Ureter (tissue), 1 donor: ENCODE measurements at places on chromosomes 16 and 17. TPM values are rescaled to one million over a fixed set of nuclear protein-coding genes. Genes with fewer than 3 reads are reported as not detected.

GRCh38 chr16:88705801-88706228, 393 bp downstream of the RNF166 start:
- no peak for DNase-seq

DNA sequence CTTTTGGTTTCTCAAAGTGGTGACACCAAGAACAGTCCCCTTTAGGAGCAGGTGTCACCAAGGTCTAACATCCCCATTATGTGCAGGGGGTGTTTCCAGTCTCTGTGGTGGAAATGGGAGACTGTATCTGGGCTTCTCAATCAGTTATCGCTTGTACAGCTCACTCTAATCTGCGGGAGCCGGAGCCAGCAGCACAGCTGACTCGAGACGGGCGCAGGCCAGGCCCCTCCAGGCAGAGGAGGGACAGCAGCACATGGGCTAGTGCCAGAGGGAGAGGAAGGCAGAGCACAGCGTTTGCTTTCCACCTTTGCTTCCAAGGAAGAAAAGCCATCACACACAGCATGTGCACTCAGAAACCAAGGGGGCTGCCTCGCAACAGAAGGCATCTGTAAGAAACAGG, 91.2 kb upstream of the CREBBP start:
- DNase-seq, result no peak

- peak; percentile 36 for DNase-seq
These were observed 50.6 kb downstream of the RNF112 start for GRCh38 chr17:19461681-19462080.

GRCh38 chr17:76414334-76415295, 30.2 kb downstream of the SPHK1 start:
- DNase-seq, result peak; percentile 72

GRCh38 chr16:28572696-28573510, 19.2 kb downstream of the SGF29 start:
- DNase-seq, result no peak

The KRTAP4-5 gene
- total RNA-seq, result not detected

DNA sequence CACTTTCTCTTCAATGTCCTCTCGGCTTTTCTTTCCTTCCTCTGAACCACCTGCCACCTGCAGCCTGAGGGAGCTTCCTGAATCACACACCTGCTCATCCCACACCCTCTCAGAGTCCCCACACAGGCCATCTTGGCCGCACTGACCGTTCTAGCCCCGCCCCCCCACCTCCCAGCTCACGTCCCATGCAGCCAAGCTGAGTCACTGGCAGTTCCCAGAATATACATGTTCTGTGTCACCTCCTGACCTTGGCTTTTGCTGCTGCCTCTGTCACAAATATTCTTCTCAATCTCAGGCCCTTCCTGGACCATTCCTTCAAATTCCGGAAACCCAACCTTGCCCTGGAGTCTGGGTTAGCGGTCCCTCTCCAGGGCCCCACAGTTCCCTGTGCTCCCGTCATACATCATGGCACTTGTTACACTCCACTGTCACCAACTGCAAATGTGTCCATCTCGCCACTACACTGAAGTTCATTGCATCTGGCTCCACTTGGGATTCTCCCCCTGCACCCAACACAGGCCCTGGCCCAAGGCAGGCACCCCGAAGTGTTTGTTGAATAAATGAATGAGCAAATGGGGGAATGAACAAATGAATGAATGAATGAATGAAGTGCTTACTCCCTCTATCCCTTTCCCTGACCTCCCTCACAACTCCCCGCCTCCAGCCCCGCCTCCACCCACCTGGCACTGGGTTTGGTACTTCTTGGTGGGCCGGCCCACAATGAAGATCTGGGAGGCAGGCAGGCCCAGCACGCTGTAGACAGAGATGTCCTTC, 12.8 kb downstream of the PIMREG start:
- DNase-seq, result no peak

DNA sequence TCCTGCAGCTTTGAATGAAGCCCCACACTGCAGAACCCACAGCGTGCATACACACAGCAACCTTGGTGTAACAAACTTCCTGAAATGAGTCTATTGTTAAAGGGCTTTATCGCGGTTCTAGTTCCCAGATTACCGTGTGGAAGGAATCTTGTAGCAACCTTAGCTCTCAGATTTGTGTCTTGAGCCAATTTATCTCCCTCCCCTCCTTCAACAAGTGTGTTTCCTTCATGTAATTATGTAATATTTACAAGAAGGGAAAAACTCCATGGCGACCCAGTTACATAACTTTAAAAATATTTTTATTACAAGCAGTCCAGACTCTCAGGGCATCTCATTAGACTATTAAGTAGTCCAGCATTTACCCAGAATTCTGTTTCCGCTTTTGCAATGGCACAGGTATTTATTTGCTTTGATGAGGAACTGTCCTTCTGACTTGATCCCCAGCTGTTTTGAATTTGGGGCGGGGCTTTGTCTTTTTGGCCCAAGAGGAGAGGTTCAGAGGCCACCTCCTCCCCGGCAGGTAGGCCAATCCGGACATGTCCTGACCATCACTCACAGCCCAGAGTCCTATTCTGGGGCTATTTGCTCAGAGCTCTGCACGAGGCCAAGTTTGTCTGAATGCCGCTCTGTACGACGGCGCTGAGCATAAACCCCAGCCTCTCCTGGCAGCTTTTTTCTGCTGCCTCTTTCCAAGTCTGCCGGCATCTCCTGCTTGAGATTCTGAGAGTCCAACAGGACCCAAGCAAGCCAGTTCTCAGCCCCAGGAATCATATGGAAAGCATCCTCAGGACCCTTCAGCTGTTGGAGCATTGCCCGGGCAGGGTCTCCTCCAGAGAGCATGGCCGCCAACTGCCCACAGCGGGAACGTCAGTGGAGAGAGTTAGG, 35.6 kb downstream of the CLEC16A start:
- peak; percentile 73 for DNase-seq

DNA sequence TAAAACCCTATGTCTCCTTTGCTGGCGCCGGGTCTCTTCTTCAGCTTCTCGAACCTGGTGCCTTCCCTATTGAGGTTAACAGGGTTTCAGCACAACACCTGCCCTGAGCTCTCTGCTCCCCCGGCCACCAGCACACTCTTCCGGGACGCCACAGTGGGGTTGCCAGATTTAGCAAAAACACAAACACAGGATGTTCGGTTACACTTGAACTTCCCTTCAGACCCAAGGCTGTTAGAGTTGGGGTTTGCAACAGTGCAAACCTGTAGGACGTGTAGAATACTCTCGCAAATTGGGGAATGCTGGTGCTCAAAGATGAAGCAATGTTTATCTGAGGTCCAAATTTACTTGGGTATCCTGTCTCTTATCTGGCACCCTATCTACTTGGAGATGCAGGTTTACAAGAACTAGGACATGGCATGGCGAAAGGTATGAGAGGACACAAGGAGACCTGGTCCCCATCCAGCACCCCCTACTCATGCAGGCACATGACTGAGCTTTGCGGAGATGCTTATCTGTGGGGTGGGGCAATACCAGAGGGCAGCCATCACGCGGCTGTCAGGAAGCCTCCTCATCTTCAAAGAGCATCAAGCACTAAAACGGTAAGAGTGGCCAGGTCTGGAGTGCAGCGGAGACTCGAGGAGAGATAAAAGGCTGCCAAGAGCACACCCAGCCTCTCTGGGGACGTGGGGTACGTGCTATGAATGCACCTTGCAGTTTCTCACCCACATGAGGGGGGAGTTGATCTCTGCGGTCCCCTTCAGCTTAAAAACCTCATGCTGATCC, 52.8 kb downstream of the SDK2 start:
- no peak for DNase-seq

GRCh38 chr17:7177191-7177953, 1.8 kb downstream of the ASGR1 start:
- DNase-seq, result peak; percentile 67

DNA sequence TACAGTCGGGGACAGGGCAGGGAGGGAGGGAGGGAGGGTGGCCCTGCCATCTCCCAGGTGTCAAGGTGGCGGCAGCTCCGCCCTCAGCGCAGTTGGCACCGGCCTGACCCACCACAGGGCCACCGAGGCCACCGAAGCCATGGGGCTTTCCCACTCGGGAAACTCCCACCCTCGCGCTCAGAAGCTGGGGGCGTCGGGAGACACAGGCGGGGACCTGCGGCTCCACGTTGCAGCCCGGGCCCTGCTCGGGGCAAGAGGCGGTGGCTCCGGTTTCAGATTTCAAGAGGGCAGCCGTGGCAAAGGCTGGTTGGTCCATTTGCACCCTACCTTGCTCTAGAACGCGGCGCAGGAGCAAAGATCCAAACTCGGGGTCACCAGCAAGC, 544 bp downstream of the CYB561 start:
- no peak for DNase-seq

DNA sequence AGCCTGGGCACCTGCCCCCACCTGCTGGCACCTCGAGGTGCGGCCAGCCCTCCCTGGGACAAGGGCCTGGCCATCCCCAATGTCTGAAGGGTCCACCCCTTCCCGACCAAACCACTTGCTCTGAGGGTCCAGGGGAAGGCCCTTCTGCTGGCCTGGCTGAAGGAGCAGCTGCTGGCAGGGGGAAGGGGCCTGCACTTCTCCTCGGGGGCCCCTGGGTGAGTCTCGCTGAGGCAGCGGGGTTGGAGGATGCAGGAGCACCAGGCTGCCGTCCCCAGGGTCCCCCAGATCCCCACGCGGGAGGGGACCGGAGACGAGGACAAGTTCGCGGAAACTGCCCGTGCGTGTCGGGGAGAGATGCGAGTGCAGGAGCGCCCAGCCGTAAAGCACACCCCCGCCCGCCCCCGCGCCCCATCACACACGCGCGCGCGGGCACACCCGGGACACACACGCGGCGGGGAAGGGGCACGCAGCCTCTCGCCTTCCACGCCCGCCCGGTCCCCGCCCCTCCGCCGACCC, 725 bp upstream of the CACNA1H start:
- DNase-seq, result no peak

The TP53TG3D gene
- not detected for total RNA-seq

- peak; percentile 77 for DNase-seq
These were observed 84.5 kb downstream of the ABR start for GRCh38 chr17:1095090-1095852.

- DNase-seq, result no peak
These were observed 3.9 kb downstream of the GAN start for GRCh38 chr16:81318711-81319110.

DNA sequence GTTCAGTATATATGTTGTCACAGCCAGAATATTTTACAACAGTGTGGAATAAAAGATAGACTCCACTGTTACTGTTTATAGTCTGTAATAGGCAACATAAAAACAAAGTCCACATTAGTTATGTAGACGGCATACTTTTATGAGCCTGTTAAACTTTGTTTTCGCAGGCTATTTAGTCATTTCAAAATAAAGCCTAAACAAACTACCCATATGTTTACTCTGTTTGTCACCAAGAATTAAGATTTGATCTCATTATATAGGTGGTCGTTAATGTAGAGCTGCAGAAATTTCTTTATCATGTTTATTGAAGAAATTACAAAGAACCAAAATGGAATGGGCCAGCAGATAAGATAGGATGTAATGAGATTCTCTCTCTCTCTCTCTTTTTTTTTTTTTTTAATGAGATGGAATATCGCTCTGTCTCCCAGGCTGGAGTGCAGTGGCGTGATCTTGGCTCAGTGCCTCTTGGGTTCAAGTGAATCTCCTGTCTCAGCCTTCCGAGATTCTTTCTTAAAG, 943.8 kb upstream of the SOX9 start:
- DNase-seq, result no peak

GRCh38 chr16:51825779-51826178, 674.7 kb upstream of the SALL1 start:
- no peak for DNase-seq

The CDR2L gene
- total RNA-seq, result 11.4 TPM

DNA sequence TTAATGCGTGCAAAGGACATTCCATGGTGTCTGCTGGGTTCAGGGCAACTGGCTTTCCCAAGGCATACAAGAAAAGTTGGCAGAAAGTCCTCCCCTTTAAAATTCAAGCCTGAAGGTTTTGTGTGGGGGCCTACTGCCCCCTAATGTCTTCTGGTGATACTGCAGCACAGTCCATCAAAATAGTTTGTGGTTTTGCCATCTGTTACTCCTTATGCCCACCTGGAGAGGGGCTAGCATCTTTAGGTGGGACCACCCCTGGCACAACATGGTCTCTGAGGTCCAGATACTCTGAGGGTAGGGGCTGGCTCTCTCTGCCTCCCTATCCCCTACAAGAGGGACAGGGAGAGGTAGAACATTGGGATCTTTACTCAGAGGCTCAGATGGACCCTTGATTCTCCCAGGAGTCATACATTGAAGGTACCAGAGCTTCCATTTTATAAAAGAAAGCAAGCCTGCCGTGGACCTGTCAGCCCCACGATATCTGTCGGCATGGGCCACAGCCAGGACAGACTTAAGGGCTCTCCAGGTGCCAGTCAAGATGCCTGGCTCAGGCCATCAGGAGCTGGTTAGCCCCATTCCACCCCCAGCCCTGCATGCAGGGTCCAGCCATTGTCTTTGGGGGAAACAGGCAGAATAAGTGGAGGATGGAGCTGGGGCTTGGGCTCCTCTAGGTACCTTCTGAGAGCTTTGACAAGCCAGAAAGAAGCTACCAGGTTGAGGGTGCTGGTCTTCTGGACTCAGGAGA, 6.3 kb downstream of the ESRP2 start:
- peak; percentile 51 for DNase-seq

The CEP295NL gene
- 5.2 TPM for total RNA-seq

The SPAG9 gene
- 136 TPM for total RNA-seq
